Stimulated activated CD8-positive, alpha-beta memory T cell treated with anti-CD3 and anti-CD28 coated beads, Interleukin-12 subunit alpha, Interleukin-12 subunit beta, amount 100 ng/mL, for 4 hours (primary cell): ENCODE measurements at places on chromosomes 1 and 21.

DNA sequence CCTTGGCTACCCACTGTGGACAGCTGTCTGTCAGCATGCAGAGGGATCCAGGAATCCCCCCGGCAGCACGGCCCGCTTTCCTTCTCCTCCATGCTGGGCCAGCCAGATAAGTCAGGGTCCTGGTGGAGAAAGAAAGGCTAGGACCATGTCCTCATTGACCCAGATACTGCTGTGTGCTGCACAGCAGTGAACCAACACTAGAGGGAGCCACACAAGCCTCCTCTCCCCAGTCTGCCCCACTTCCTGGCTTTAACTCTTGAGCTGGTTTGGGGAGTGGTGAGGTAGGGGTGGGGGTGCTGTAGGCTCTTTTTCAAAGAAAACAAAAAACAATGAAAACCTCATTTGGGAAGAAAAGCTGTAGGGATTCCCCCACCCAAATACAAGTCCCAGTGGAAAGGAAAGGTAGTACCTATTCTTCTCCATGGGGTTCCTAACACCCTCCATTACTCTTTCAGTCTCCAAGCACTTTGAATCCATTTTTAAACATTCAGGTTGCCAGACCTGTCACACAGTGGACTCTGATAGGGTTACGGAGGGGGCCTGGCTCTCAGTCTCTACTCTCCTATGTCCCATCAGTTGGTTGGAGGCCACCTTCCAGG lies 84.9 kb upstream of the CD1D start:
- DNase-seq, result no peak

GRCh38 chr21:28311411-28312190 lies 681.1 kb downstream of the LTN1 start:
- DNase-seq, result no peak

- no peak for DNase-seq
Measured at GRCh38 chr1:22290611-22291010, 147.7 kb upstream of the WNT4 start.

DNA sequence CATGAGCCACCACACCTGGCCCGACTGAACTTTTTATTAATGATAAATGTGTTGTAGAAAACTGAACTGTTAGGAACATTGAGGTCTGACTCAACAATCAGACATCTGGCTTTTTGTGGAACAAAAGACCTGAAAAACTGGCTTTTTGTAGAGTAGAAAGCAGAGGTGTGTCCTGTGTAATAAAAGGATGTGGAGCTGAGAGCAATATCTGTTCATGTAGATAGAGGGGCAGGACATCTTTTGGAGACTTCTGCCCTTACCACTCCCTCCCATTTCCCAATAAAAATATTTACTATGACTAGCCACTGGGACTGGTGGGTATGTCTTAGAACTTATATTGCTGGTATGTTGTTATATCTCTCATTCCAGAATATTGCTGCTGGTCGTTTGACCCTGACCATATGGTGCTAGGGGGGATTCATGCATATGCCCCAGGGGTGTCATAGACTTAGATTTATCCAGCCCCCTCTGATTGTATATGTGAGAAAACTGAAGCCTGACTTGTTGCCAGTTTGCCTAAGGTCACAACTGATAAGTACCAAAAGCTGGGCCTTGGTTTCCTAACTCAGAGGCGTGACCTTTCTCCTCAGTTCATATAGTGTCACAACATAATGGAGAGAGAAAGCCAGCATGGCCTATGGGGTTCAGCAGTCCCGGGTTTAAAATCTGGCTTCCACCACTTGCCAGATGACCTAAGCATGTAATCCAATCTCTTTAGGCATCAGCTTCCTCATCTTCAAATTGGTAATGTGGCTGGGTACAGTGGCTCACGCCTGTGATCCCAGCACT lies 33.5 kb upstream of the PIGV start:
- DNase-seq, result no peak

- no peak for DNase-seq
Measured at GRCh38 chr1:40640314-40641076, 25.0 kb downstream of the RIMS3 start.

DNA sequence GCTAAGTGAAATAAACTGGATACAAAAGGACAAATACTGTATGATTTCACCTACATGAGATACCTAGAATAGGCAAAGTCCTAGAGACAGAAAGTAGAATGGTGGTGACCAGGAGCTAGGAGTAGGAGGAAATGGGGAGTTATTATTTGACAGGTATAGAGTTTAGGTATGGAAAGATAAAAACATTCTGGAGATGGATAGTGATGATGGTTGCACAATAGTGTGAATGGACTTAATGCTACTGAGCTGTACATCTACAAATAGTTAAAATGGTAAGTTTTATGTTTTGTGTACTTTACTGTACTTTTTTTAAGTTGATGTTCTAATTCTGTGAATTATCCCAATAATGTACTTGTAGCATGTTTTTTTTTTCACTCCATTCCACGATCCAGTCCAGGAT lies 59.5 kb upstream of the RALGPS2 start:
- no peak for DNase-seq

- no peak for DNase-seq
Measured at GRCh38 chr1:89310505-89310904, 37.8 kb upstream of the GBP5 start.

- no peak for DNase-seq
Measured at GRCh38 chr1:65440322-65440900, 19.9 kb downstream of the LEPR start.

GRCh38 chr21:34846601-34847112 lies 177.9 kb downstream of the CLIC6 start:
- no peak for DNase-seq

DNA sequence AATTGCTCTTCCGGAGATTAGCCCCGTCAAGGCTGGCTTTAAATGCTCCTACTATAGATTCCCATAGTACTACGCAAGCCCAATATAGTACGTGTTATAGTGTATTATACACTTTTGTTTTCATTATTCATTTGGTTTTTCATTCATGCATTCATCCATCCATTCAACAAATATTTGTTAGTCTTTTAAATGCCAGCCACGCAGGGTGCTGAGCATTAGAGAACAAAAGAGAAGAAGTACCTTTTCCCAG lies 513 bp upstream of the RAB3GAP2 start:
- DNase-seq, result no peak

DNA sequence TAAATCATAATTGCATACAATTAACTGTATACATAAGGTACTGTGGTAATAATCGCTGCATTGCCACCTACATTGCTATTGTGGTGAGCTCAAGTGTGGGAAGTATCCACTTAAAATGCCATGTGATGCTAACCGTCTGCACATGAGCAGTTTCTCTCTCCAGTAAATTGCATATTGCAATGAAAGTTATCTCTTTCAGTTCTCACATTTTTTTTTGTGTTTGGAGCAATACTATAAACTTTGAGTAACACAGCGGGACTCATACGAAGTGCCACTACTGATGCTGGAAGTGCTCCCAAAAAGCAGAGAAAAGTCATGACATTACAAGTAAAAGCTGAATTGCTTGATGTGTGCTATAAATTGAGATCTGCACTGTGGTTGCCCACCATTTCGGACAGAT lies 38.5 kb downstream of the DISC1 start:
- no peak for DNase-seq
